Stimulated activated CD8-positive, alpha-beta memory T cell treated with anti-CD3 and anti-CD28 coated beads, Interleukin-7, amount 100 ng/mL, for 48 hours (primary cell): ENCODE measurements at places on chromosomes 1 and 21.

DNA sequence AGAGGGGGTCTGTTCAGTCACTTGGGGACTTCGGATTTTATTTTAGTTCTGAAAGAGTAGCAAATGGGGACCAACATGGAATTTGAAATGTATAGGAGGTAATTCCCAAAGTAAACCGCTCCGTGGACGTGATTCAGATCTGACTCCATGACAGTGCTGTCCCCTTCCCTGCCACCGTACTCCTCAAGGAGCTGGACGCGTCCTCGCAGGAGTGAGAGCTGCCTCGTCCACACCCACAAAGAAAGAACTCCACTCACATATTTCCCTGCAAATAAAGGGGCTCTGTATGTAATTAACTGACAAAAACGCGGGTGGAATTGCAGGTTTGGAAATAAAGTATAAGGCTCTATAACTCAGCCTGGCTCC, 183.6 kb downstream of the ETS2 start:
- DNase-seq, result no peak

GRCh38 chr1:6950001-6950765, 164.9 kb downstream of the CAMTA1 start:
- DNase-seq, result no peak

DNA sequence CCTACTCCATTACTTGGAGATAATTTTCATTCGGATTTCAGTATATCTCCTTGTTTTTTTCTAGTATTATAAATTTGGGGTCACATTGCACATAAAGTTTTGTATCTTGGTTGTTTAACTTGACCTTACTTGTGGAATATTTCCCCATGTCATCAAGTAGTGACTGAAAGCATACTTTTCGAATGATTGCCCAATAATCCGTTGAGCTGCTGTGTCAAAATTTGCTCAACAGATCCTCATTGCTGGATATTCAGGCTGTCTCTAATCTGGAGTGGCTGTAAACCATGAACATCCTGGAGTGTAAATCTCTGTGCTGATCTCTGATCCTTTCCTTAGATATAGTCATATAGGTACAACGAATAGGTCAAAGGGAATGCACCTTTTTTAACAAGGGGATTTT, 4.9 kb downstream of the NIPAL3 start:
- DNase-seq, result no peak

- DNase-seq, result no peak
Observed at GRCh38 chr1:198664068-198664788, 25.4 kb downstream of the PTPRC start.

DNA sequence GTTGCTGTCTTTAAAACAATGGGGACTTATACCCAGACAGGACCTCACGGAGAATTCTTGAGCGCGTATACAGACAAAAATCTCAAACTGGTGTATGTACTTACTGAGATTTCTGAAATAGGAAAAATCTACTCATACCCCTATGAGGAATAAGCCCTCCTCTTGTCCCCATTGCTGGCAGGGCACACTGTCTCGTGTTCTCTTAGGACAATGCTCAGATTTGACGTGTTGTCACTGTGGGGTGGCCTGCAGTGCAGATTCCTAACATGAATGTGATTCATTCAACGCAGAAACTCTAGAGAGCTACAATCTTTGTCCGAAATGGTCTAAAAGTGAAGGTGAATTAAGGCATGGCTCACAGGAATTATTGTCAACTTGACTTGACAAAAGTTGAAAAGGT, 31.1 kb upstream of the PDE9A start:
- no peak for DNase-seq

DNA sequence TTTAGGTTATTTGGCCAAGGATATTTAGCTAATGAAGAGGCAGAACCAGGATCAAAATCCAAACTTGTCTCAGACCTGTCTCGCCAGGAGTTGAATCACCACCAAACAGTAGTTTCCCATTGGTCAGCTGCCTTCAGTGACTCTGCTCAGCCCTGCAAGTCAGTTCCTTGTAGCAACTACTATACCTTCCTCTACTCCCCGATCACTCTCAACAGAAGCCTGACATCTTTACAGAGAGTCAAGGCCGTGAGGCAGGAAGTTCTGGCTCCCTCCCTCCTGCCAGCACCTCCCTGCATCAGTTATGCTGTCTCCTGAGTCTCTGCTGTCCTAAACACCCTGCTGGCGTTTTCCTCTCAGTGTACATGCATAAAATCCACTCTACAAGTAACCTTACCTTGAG, 13.2 kb downstream of the PSMD4 start:
- DNase-seq, result no peak

GRCh38 chr1:21866707-21867043, 54.6 kb downstream of the LDLRAD2 start:
- no peak for DNase-seq

DNA sequence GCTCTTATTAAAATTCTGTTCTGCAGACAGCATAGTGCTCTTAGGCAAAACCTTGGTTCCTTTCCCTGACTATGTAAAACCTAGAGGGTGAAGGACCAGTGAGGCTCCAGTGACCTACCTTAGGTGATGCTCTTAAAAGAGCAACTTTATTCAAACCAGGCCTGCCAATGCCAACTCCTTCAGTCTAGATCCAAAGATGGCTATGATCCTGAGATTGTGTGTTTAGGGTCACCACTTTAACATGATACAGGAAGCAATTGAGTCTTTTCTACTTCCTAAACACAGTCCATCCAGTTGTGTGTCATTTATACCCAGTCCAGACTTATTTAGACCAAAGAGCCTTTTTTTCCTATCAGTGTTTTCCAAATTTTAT, 10.8 kb downstream of the MCL1 start:
- no peak for DNase-seq

- DNase-seq, result no peak
Observed at GRCh38 chr1:161193561-161194235, 5.2 kb downstream of the ADAMTS4 start.
